GM04503 (cell line): ENCODE measurements at places on chromosomes 12 and 14.

DNA sequence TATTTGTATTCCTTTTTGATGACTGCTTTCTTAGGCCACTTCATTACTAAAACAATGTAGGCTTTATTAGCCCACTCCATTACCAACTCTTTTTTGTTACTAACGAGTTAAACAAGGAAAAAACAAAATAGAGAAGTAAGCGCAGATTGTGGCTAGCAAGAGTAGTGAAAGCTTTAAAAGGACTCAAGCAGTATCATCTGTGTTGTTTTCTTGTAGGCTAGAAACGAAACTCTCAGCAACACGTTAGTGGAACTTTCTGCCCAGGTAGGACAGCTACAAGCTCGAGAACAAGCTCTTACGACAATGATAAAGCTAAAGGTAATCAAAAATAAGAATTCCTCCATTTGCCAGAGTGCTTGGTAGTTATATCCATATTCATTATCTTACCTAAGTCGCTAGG lies 11.1 kb downstream of the CCDC62 start:
- no peak for DNase-seq

GRCh38 chr12:56616925-56617324 lies 13.2 kb downstream of the BAZ2A start:
- DNase-seq: no peak

DNA sequence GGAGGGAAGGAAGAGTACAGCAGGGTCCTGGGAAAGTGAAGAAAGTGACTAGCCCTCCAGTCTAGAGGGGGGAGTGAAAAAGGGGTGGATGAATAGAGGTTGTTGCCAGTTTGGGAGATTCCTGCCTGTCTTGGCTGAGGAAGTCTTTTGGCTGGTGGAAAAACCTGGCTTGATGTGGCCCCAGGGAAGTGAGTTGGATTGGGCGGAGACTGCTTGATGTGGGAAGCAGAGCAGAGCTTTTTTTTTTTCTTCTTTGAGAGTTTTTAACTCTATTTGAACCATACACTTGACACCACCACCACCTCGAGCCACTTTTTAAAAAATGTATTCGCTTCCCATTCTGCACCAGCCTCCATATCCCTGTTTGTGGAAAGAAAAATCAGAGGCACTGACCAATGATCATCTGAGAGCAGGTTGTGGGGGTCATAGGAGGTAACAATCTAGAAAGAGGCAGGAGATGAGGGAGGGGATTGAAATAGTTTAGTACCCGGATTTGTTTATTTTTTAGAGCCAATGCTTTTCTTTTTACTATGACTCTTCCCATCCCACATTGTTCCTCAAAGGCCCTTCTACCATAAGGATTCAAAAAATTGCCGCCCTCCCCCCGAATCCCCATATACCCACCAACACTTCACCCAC lies 690 bp upstream of the DTX3 start:
- no peak for DNase-seq

- DNase-seq: no peak
These were observed 72.9 kb downstream of the CDK17 start for GRCh38 chr12:96327346-96327745.

- DNase-seq: no peak
These were observed 17.1 kb downstream of the OTUB2 start for GRCh38 chr14:94043111-94043755.

DNA sequence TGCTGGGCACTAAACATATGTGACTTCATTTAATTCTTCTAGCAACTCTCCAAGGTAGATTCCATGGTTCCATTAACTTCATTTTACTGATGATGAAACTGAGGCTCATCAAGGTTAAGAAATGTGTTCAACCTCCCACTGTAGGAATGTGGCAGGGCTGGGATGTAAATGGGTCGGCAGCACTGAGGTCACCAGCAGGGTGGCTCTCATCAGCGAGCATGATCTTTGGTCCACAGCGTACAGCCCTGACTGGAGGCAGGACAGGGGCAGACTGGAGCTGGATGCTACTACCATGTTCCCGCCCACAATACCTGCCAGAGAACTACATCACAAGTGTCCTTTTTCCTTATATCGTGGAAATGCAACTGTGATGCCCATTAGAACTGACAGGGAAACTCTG lies 4.6 kb downstream of the APPL2 start:
- DNase-seq: no peak

- DNase-seq: no peak
These were observed 421 bp downstream of the SUOX start for GRCh38 chr12:55997535-55997859.

- no peak for DNase-seq
These were observed 213.9 kb upstream of the FKBP4 start for GRCh38 chr12:2580821-2581220.

GRCh38 chr14:65846196-65846868 lies 433.8 kb downstream of the FUT8 start:
- no peak for DNase-seq

GRCh38 chr14:101819251-101819990 lies 57.9 kb downstream of the PPP2R5C start:
- no peak for DNase-seq
